ENCODE measurements at places on chromosomes 1 and 21.
A peak's percentile ranks its signal among the peaks of the same experiment; 100 is the strongest.

DNA sequence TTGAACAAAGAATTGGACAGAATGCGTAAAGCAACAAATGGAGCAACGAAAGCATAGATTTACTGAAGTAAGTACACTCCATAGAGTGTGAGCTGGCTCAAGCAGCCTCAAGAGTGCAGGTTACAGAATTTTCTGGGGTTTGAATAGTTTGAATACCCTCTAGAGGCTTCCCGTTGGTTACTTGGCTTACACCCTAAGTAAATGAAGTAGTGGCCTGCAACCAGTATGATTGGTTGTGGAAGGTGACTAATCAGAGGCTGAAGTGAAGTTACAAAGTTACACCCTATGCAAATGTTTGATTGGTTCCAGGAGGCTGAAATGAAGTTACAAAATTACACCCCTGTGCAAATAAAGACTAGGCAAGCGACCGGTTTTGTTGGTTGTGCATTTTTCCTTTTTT is 10.9 kb downstream of the TCEANC2 start:
- no peaks in the 10 kb centered on the region for H3K36me3 ChIP-seq
- H3K27ac ChIP-seq = no peak overlapping the region
- H3K4me3 ChIP-seq = no peak overlapping the region
- no peaks in the 10 kb centered on the region for H3K27me3 ChIP-seq
- no peak for DNase-seq

GRCh38 chr1:31978843-31979400 is 34.7 kb upstream of the KHDRBS1 start:
- no peak for DNase-seq
- peaks cover 26% of the 10 kb centered on the region for H3K4me1 ChIP-seq
- H3K27me3 ChIP-seq = no peaks in the 10 kb centered on the region

GRCh38 chr1:203511930-203512329 is 18.0 kb downstream of the OPTC start:
- H3K4me1 ChIP-seq = peaks cover 54% of the 10 kb centered on the region
- H3K4me3 ChIP-seq = no peak overlapping the region
- H3K27ac ChIP-seq = peak overlapping the region; percentile 79
- no peak for DNase-seq
- no peaks in the 10 kb centered on the region for H3K27me3 ChIP-seq
- no peaks in the 10 kb centered on the region for H3K36me3 ChIP-seq

- H3K27me3 ChIP-seq = no peaks in the 10 kb centered on the region
- H3K4me1 ChIP-seq = no peaks in the 10 kb centered on the region
- no peak overlapping the region for H3K27ac ChIP-seq
- no peak for DNase-seq
- H3K4me3 ChIP-seq = no peak overlapping the region
- no peaks in the 10 kb centered on the region for H3K36me3 ChIP-seq
Observed at GRCh38 chr1:95534985-95535384, 301.0 kb downstream of the RWDD3 start.

DNA sequence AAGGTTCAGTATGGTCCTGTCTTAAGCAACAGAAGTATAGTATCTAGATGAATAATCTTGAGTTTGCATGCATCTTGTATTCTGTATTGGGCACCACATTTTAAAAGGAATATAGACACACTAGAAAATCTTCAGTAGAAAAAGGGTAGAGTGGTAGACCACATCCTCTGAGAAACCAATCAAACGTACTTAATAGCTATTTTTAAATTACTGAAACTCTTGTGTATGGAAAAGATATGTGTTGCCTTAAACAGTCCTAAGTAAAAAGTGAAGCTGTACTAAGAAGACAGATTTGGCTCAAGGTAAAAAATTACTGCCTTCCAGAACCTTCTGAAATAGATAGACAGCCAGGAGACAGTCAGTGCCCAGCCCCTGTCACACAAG is 3.1 kb downstream of the CTXND2 start:
- DNase-seq = no peak
- no peaks in the 10 kb centered on the region for H3K36me3 ChIP-seq

- no peak overlapping the region for H3K4me3 ChIP-seq
- H3K27me3 ChIP-seq = peaks cover 12% of the 10 kb centered on the region
- DNase-seq = peak; percentile 47
Observed at GRCh38 chr1:7120863-7121621, 335.8 kb downstream of the CAMTA1 start.

GRCh38 chr1:208654241-208654640 is 410.1 kb upstream of the PLXNA2 start:
- peaks cover 6% of the 10 kb centered on the region for H3K4me1 ChIP-seq
- no peak overlapping the region for H3K4me3 ChIP-seq
- peaks cover 17% of the 10 kb centered on the region for H3K27me3 ChIP-seq

DNA sequence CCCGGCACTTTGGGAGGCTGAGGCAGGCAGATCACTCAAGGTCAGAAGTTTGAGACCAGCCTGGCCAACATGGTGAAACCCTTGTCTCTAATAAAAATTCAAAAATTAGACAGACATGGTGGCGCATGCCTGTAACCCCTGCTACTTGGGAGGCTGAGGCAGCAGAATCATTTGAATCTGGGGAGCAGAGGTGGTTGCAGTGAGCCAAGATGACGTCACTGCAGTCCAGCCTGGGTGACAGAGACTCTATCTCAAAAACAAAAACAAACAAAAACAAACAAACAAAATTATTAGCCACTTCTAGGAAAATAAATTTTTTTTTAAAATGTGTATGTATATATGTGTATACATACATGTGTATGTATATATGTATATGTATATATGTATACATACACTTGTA is 320.3 kb upstream of the ADGRL4 start:
- H3K27me3 ChIP-seq = no peaks in the 10 kb centered on the region
- H3K4me1 ChIP-seq = no peaks in the 10 kb centered on the region
- H3K4me3 ChIP-seq = no peak overlapping the region
- no peaks in the 10 kb centered on the region for H3K36me3 ChIP-seq
- H3K27ac ChIP-seq = no peak overlapping the region
- no peak for DNase-seq

GRCh38 chr1:67213164-67213563 is 46.9 kb downstream of the IL23R start:
- DNase-seq = no peak
- no peaks in the 10 kb centered on the region for H3K27me3 ChIP-seq
- H3K27ac ChIP-seq = no peak overlapping the region
- no peaks in the 10 kb centered on the region for H3K36me3 ChIP-seq

- H3K27me3 ChIP-seq = no peaks in the 10 kb centered on the region
- no peaks in the 10 kb centered on the region for H3K36me3 ChIP-seq
- no peak overlapping the region for H3K4me3 ChIP-seq
- no peak for DNase-seq
Observed at GRCh38 chr1:91596474-91596873, 95.8 kb downstream of the CDC7 start.
